Ascending aorta (tissue), 2 donors: ENCODE measurements at places on chromosomes 11 and 22. TPM values are rescaled to one million over a fixed set of nuclear protein-coding genes. Genes with fewer than 3 reads are reported as not detected.
A peak's percentile ranks its signal among the peaks of the same experiment; 100 is the strongest.

DNA sequence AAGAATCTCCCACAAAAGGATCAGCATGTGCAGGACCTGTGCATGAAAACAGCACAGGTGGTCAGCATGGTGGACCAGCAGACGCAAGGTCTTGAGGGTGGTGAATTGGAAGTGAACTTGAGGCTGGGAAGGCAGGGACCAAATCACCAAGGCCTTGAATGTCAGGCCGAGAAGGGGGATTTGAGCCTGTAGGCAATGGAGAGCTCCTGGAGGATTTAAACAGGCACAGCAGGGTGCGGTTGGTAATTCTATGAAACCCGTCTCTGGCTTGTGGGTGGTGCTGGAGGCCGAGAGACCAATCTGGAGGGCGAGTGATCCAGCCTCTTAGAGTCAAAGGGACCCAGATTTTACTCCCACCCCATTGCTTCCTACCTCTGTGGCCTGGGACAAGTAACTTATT, 2.4 kb downstream of the TSKU start:
- no peaks in the 10 kb centered on the region for H3K36me3 ChIP-seq
- no peaks in the 10 kb centered on the region for H3K27me3 ChIP-seq
- H3K4me1 ChIP-seq, result peaks cover 21% of the 10 kb centered on the region

DNA sequence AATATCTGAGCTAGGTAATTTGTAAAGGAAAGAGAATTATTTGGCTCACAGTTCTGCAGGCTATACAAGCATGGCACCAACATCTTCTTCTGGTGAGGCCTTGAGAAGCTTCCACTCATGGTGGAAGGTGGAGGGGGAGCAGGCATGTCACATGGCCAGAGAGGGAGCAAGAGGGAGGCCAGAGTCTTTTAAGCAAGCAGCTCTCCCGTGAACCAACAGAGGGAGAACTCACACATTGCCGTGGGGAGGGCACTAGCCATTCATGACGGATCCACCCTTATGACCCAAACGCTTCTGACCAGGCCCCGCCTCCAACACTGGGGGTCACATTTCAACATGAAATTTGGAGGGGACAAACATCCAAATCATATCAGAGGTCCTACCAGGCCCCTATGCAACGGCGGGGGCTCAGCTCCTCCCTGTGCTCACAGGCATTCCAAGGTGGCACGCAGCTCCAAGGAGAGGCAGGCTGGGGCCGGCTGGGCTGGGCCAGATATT, 4.6 kb downstream of the C11orf96 start:
- H3K27ac ChIP-seq, result peak overlapping the region; percentile 95
- H3K27me3 ChIP-seq, result no peaks in the 10 kb centered on the region
- H3K4me1 ChIP-seq, result no peaks in the 10 kb centered on the region
- peak overlapping the region; percentile 98 for H3K4me3 ChIP-seq
- peaks cover 23% of the 10 kb centered on the region for H3K36me3 ChIP-seq

DNA sequence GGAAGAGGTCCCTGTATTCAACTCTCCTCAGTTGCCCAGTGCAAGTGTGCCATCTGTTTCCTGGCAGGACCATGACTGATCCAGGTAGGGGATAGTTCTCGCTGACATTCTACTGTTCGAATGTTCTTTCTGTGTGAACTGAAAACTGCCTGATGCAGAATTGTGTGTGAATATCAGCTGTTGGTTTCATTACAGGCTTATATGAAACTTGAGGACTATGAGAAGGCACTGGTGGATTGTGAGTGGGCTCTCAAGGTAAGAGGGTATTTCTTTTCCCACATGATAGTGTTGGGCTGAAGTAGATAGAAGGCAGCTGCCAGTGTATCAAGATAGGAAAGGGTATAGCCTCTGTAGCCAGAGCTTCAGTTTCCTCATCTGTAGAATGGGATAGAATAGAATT, 15.3 kb downstream of the TTC12 start:
- H3K27me3 ChIP-seq, result no peaks in the 10 kb centered on the region
- DNase-seq, result no peak
- H3K4me1 ChIP-seq, result no peaks in the 10 kb centered on the region
- H3K27ac ChIP-seq, result no peak overlapping the region
- no peak overlapping the region for H3K4me3 ChIP-seq

DNA sequence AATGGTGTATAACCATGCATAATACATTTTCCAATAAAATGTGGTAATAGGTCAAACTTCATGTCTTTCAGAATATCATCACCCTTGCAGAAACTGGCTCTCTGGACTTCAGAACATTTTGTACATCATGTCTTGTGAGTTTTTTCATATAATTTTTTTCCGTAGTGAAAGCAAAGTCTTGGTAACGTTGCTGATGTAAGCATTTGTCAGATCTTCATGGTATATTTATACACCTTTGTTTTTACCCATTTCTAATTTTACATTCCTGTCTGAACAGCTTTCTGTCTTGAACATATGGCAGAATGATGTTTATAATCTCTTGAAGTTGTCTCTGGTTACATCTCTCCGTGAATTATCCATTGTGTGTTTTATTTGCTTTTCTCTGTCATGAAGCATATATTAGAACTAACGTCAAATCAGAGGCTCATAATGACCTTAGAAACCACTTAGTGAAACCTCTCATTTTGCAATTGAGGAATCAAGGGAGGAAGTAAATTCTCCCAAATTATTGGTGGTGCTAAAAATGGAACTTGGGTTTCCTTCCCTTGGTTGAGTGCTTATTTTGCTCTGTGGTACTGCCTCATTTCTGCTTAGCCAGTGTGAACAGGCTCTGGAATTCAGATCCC, 37.4 kb downstream of the CSRP3 start:
- no peak overlapping the region for H3K27ac ChIP-seq
- H3K36me3 ChIP-seq, result no peaks in the 10 kb centered on the region
- no peak for DNase-seq
- no peaks in the 10 kb centered on the region for H3K4me1 ChIP-seq

DNA sequence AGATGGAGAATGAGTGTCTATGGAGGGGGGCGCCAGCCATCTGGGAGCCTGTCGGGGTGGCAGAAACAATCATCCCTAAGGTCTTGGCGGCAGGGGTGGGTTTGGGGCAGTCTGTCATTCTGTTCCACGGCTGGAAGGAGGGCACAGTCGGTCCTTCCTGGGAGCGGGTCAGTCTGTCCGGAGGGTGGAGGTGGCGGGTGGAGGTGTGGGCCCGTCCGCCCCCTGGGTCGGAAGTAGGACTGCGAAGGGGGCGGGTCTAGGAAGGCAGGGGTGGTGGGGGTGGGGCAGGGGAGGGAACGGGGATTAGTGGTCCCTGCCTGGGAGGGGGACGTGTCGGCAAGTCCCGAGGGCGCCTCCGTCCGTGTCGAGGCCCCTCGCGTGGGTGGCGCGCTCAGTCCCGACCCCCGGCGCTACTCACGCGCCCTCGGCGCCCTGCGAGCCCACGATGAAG, 461 bp downstream of the TBC1D10A start:
- H3K4me1 ChIP-seq, result peaks cover 12% of the 10 kb centered on the region
- peak overlapping the region; percentile 94 for H3K27ac ChIP-seq
- no peaks in the 10 kb centered on the region for H3K27me3 ChIP-seq

DNA sequence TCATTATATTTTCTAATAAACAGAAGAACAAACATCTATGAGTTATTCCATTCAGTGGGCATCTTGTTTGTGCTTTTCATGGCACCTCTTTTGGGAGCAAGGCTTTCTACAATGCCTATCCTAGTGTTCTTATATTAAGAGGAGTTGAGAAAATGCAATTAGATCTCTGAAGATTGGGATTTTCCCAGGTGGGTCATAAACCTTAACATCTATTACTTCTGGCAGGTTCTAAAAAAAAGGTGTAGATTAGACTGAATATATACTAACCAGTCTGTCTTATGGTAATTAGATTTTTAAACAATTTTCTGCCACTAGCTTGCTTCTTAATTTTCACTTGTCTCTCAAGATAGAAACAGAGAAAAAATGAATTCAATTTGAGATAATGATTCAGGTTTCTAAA, 128.3 kb downstream of the NAV2 start:
- DNase-seq, result no peak
- no peak overlapping the region for H3K4me3 ChIP-seq
- H3K4me1 ChIP-seq, result peaks cover 24% of the 10 kb centered on the region
- H3K36me3 ChIP-seq, result peaks cover 11% of the 10 kb centered on the region
- H3K27me3 ChIP-seq, result no peaks in the 10 kb centered on the region

DNA sequence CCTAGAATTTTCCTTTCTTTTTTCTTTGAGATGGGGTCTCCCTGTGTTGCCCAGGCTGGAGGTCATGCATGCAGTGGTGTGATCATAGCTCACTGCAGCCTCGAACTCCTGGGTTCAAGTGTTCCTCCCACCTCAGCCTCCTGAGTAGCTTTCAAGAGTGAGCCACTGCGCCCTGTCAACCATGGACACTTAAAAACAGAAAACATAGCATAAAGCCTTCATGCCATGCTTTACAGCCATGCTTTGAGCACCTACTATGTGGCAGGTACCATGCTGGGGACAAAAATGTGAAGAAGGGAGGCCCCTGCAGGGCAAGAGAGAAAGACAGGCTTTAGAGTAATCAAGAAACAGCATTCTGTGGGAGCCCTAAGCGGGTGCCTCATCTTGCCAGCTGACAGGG, 13.7 kb upstream of the GNB1L start:
- H3K27ac ChIP-seq, result no peak overlapping the region
- no peaks in the 10 kb centered on the region for H3K36me3 ChIP-seq
- no peak overlapping the region for H3K4me3 ChIP-seq
- DNase-seq, result no peak
- H3K4me1 ChIP-seq, result no peaks in the 10 kb centered on the region
- no peaks in the 10 kb centered on the region for H3K27me3 ChIP-seq

- H3K27me3 ChIP-seq, result no peaks in the 10 kb centered on the region
- H3K4me1 ChIP-seq, result peaks cover 4% of the 10 kb centered on the region
- no peak for DNase-seq
- H3K4me3 ChIP-seq, result no peak overlapping the region
Measured at GRCh38 chr11:134248910-134249480, 4.2 kb downstream of the THYN1 start.

DNA sequence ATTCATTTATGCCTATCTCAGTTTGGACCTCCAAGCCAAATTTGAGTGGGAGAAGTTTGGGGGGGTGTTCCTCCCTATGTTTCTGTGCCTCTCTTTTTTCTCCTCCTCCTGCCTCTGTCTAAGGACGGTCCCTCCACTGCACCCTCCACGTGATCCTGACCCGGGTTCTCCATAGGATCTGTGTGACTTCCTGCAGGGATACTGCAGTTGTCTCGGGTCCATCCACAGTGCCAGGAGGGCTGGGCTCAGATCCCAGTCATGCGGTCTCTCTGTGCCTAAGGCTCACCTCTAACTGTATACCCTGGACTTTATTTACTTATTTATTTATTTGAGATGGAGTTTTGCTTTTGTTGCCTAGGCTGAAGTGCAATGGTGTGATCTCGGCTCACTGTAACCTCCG, 1354.5 kb downstream of the BRD1 start:
- H3K27me3 ChIP-seq, result no peaks in the 10 kb centered on the region
- H3K36me3 ChIP-seq, result no peaks in the 10 kb centered on the region
- no peak overlapping the region for H3K27ac ChIP-seq
- H3K4me1 ChIP-seq, result no peaks in the 10 kb centered on the region

GRCh38 chr11:45655347-45655756, 10.1 kb downstream of the CHST1 start:
- DNase-seq, result peak; percentile 84
- no peak overlapping the region for H3K27ac ChIP-seq
- peaks cover 47% of the 10 kb centered on the region for H3K4me1 ChIP-seq
- peaks cover 2% of the 10 kb centered on the region for H3K36me3 ChIP-seq
- no peaks in the 10 kb centered on the region for H3K27me3 ChIP-seq

DNA sequence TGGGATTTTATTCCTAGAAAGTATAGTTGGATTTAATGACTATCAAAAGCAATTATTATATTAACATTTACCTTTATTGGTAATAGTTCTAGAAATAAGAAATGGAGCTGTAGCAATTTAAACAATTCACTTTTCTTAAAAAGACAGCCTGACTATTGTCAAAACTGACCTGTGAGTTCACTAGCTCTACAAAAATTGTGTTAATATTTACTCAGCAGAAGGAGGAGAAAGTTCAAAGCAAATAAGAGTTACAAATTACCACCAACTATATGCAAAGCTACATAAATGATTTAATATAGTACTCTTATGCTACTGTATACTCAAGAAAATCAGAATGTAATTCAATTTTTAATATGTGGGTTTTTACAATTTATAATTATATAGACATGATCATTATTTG, 310.0 kb downstream of the DCDC1 start:
- no peaks in the 10 kb centered on the region for H3K36me3 ChIP-seq
- H3K27me3 ChIP-seq, result no peaks in the 10 kb centered on the region
- no peaks in the 10 kb centered on the region for H3K4me1 ChIP-seq
- no peak overlapping the region for H3K27ac ChIP-seq
- no peak overlapping the region for H3K4me3 ChIP-seq
- DNase-seq, result no peak

DNA sequence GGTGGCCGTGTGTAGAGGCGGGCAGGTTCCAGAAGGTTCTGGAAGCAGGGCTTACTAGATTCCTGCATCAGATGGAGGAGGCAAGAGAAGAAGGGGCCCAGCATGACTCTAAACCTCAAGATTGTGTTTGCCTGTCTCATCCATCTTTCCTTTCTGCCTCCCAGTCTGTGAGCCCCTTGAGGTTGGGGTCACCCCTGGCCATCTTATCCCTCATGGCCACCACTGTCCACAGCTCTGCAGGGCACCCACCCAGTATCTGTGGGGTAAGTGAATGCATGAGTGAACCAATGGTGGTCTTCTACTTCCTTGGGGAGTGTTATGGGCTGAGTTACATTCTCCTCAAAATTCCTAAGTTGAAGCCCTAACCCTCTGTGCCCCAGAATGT, 79.3 kb downstream of the MYEOV start:
- H3K36me3 ChIP-seq, result no peaks in the 10 kb centered on the region
- peak; percentile 3 for DNase-seq
- H3K27me3 ChIP-seq, result no peaks in the 10 kb centered on the region
- no peak overlapping the region for H3K4me3 ChIP-seq
- H3K4me1 ChIP-seq, result no peaks in the 10 kb centered on the region

The DCHS1 gene
- total RNA-seq, result 58.0 TPM

The PLAAT2 gene
- total RNA-seq, result not detected

The FAM83F gene
- not detected for total RNA-seq

The GAB2 gene
- total RNA-seq, result 21.6 TPM
